IPS DF 6.9 (cell line): ENCODE measurements at places on chromosomes 1 and 21.

DNA sequence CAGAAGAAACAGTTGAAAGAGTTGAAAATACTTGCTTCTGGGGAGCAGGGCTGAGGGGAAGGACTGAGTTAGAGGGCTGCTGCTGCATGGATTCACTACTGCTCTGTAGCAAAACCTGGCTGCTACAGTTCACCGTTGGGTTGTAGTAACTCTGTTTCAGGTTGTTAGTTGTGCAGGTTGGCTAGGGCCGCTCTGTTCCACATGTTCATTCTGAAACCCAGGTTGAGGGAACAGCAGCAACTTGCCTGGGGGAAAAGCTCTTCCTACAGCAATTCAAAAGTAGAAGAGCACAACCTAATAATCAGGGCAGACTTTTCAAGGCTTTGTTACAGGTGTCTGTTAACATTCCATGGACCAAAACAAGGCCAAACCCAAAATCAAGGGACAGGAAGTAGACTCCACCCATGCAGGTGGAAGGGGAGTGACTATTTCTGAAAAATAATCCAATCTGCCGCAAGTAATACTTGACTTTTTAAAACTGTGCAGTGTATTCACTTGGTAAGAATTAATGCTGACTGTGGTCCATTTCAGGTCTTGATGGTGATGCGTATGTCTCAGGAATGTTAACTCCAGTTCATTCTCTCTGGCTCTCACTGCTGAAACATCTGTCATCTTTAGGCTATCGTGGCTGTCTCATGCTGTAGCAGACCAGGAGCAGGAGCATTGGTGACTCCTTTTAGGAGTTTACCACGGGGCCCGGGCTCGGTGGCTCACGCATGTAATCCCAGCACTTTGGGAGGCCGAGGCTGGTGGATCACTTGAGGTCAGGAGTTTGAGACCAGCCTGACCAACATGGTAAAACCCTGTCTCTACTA lies 5.1 kb upstream of the PARK7 start:
- no peak for DNase-seq

GRCh38 chr1:30320581-30320890 lies 402.8 kb downstream of the MATN1 start:
- DNase-seq, result no peak

DNA sequence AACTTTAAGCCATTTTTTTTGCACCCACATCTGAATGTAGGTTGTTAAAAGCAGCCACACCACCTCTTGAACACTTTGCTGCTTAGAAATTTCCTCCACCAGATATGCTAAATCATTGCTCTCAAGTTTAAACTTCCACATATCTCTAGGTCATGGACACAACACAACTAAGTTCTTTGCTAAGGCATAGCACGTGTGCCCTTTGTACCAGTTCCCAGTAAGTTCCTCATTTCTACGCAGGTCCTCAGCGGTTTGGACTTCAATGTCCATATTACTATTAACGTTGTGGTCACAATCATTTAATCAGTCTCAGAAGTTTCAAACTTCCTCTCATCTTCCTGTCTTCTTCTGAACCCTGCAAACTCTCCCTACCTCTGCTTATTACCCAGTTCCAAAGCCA lies 661.6 kb upstream of the PKN2 start:
- DNase-seq, result no peak

DNA sequence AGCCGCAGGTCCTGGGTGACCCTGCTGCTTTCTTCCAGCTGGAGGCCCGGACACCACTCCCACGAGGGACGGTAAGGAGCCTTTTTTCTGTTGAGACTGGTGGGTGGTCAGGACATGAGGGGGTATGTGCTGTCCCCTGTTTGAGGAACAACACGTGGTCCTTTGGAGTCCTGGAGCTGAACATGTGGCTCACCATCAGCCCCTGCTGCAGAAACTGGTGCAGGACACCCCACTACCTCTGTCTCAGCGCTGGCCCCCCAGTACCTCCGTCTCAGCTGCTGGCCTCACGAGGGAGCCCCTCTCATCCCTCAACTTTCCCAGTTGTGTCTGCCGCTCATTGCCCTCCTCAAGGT lies 34.7 kb downstream of the SLC19A1 start:
- DNase-seq, result no peak

- DNase-seq, result no peak
Measured at GRCh38 chr1:25223471-25223870, 8.8 kb downstream of the SYF2 start.

DNA sequence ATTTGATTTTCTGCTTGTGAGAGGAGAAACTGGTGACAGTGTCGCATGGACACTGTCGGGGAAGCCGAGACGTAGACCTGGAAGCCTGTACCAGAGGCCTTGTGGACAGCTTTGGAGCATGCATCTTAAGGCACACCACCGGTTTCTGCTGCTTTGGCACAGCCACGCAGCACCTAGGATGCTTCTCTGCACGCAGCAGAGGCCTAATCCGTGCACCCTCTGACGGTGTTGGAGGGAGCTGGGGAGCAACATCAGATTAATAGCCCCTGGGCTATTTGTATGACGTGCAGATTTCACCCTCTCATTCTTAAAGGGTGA lies 30.3 kb downstream of the TEX35 start:
- no peak for DNase-seq
